ENCODE measurements at places on chromosomes 1 and 21. TPM values are rescaled to one million over a fixed set of nuclear protein-coding genes. Genes with fewer than 3 reads are reported as not detected.

The FOXD3 gene
- total RNA-seq, result not detected

The RHBDL2 gene
- total RNA-seq, result 0.33 TPM

The RAB42 gene
- total RNA-seq, result 2.0 TPM

The LCE1E gene
- total RNA-seq, result not detected

The GUCA2A gene
- not detected for total RNA-seq

The FMO1 gene
- total RNA-seq, result not detected

The S100A6 gene
- 1,896 TPM for total RNA-seq

The EPHB2 gene
- total RNA-seq, result 88.5 TPM

The PLA2G2C gene
- total RNA-seq, result not detected

The SLAMF6 gene
- total RNA-seq, result not detected

The CAMK1G gene
- not detected for total RNA-seq

The TRMT13 gene
- total RNA-seq, result 19.6 TPM

The FAM72B gene
- 6.9 TPM for total RNA-seq

The TFF2 gene
- total RNA-seq, result not detected

The EDARADD gene
- not detected for total RNA-seq

The RGSL1 gene
- not detected for total RNA-seq

The CHI3L2 gene
- total RNA-seq, result not detected

Data from pulmonary artery endothelial cell (primary cell).